Activated naive CD4-positive, alpha-beta T cell (primary cell): ENCODE measurements at places on chromosomes 12 and 14.
A peak's percentile ranks its signal among the peaks of the same experiment; 100 is the strongest.

DNA sequence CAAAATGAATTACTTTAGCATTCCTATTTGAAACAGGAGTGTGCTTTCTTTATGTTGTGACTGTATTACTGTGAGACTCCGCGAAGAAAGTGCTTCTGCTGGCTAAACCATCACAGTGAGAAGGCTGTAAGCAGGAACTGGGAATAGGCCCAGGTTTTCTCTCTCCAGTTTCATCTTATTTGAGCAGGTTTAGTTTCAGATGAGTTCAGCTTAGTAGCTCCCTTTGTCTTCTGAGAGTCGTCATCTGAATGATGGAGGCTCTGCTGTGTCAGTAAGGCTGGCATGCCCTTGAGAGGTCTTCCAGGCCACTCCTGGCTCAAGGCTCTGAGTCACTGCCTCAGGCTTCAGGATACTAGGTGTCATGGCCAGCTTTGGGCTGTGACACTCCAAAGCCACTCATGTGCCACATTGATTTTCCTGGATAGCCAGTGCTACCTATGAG, 205.6 kb upstream of the RGS6 start:
- DNase-seq: no peak

DNA sequence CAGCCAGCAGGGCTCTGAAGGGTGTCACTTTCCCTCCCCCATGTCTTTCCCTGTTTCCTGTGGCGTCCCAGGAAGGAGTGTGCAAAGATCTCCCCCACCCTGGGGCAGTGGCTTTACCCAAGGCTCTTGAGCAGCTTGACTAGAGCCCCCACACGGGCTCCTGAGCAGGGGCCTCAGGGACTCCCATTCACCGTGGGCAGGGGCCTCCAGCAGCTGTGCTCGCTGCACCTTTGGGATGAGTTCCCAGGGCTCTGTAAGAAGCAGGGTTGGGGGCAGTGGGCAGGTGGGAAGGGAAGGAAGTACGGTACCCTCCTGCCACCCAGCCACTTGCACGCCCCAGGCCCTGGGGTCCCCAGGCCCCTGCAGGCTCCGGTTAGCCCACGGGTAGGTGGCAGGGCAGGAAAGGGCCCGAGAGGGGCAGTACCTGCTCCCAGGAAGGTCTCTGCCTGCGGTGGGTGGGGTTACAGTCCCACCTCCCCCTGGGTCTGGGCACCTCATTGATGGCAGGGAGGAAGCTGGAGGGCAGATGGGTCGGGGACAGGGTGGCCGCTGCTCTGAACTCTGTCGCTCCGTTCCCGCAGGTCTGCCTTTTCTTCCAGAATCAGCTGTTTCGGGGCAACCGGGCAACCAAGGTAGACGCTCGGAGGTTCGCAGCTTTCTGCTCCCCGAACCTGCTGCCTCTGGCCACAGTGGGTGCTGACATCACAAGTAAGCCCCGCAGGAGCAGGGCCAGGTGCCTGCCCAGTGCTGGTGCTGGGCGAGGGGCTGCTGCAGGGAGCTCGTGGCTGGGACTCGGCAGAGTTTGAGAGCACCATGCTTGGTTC, 13.0 kb downstream of the ASPG start:
- DNase-seq: no peak

- no peak for DNase-seq
Observed at GRCh38 chr14:52175982-52176502, 91.5 kb upstream of the PTGDR start.

GRCh38 chr12:129841251-129841650, 62.6 kb downstream of the TMEM132D start:
- DNase-seq: no peak

DNA sequence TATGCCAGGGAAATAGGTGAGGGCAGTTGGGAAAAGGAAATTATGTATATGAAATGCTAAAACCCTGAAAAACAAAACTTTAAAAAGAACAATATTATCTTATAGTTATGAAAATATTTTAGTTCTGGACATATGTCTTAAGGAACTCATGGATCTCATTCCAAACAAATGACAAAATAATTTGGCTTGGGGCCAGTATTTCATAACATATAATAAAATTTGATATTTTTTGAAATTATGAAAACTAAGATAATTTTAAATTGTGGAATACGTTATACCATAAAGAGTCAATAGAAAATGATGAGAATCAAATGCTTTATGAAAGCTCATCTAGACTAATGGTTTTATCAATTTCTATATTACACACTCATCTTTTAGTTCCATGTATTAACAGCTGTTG, 173.8 kb upstream of the DCN start:
- DNase-seq: no peak

GRCh38 chr12:127781336-127781735, 485.6 kb upstream of the TMEM132C start:
- no peak for DNase-seq

GRCh38 chr14:81353691-81354323, 46.3 kb downstream of the STON2 start:
- DNase-seq: no peak

GRCh38 chr12:127025545-127025944, 1241.4 kb upstream of the TMEM132C start:
- DNase-seq: no peak

GRCh38 chr14:104105822-104106470, 20.4 kb downstream of the ASPG start:
- no peak for DNase-seq

GRCh38 chr12:52860102-52860823, 11.5 kb upstream of the KRT78 start:
- no peak for DNase-seq

DNA sequence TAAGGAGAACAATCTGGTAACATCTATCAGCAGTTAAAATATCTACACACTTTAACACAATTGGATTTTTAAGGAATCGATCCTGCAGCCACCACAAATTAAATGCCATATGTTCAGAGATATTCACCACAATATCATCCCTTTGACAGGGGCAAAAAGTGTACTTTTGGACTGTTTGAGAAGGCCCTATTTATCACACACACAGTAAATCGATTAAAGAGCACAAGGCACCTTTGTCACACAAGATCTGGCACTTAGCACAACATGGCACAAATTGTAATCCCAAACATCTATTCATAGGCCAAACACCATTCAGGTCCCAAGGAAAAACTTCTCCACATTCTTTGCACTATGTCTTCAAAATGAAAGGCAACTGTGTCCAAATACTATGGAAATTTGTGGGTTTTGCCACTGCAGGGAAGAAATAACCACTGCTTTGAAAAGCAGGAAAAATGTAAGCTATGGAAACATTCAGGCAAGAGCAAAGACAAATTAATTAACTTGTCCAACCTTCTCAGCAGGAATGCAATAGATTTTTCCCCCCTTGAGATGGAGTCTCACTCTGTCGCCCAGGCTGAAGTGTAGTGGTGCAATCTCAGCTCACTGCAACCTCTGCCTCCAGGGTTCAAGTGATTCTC, 282.5 kb upstream of the TMPO start:
- DNase-seq: no peak

DNA sequence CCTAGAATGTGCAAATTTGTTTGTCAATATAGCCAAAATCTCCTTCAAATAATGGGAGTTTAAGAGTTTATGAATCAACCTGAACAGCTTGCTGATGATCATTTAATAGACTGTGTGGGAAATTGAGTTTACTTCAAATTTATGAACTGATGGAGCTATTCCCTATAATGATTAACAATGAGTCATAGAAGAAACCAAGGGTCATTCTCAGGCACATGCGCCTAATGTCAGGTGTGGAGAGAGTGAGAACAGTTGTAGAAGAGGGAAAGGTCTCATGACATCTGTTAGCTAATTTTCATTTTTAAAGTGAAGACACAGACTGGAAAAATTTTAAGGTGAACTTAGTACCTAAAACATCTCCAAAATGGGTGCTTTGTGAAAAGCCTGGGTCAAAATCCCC, 191.8 kb downstream of the BMP4 start:
- no peak for DNase-seq

- peak; percentile 6 for DNase-seq
Observed at GRCh38 chr12:104877103-104877705, 80.9 kb downstream of the SLC41A2 start.

GRCh38 chr14:69319911-69320310, 60.0 kb downstream of the GALNT16 start:
- DNase-seq: no peak

DNA sequence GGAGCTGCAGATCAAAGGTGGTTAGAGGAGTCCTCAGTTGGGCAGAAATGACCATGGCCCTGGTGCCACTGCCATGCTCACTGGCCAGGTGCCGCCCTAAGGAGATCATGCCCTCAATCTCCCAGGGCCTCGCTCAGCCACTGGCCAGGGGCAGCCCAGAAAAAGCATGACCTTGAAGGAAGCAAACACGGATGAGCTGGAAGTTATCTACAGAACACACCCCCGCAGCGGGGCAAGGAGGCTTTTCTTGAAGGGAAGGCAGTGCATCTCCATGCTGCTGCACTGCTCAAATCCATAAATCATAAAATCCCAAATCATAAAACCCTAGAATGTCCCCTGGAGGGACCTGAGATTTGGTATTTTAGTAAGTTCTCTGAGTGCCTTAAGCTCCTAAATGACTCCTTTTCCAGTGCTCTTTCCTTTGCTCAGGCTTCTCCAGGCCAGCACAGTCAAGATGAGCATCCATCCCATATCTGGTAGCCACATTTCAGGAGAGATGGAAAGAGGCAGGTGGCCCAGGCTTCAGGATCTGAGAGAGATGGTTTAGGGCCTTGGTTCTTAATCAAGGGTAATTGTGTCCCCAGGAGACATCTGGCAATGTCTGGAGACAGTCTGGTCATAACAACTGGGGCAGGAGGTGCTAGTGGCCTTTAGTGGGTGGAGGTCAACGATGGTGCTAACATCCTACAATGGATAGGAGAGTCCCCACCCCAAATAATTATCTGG, 217.3 kb downstream of the RBM19 start:
- no peak for DNase-seq

DNA sequence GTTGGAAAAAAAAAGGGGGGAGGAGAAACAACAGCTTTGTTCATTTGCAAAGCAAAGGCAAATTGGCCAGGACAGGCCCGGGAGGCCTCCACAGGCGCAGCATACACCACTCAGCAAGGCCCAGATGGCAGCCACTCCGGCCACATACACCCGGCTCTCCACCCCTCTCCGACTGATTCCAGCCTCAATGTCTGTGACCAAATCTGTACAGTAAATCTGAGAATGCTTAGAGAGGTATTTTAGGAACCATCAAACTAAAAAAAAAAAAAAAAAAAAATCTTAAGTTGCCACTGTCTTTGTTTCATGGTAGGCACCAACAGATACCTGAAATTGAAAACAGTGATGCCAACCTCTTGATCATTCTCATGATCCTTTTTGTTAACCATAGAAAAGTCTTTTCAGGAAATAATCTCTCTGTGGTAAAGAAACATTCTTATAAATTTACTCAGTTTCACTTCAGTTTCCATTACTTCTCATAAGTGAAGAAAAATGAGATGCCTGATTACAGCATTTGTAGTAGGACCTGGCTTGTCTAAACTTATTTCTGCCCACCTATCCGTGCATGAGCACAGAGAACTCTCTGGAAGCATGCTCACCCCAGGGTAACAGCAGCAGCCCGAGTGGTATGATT, 20.2 kb downstream of the VPS37B start:
- no peak for DNase-seq

- DNase-seq: no peak
Observed at GRCh38 chr12:6322969-6323339, 12.5 kb downstream of the PLEKHG6 start.

DNA sequence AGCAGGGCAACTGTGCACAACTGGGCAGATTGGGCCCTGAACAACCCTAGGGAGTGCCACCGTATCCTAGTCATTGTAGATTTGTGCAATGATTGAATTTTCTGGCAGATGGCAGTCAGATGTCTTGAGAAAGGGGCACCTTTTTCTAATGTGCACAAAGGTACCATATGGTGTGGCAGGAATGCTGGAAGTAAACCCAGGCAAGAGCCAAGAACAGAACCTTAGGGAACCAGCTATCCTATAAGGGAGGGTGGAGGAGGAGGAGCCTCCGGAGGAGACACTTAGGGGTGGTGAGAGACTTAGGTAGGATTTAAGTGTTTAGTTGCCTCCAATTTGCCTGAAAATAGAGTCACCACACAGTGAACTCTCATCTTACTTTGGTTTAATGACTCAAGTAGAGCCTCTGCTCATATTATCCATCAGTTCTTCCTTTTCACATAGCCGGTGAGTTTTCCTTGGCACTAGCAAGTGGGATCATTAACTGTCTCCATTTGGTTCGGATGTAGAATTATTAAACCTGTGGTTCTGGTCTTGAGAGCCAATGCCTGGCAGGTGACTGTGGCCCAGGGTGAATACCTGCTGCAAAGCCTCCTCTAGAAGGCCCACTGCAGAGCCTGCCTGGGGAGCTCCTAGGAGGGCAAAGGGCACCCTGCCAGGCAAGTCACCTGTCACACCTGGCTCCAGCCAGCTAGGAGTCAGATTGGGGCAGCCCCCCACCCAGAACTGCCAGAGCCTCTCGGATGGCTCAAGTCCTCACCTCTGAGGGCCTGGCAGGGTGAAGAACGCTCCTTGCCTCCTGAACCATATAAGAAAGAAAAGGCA, 184.4 kb upstream of the HIF1A start:
- no peak for DNase-seq

DNA sequence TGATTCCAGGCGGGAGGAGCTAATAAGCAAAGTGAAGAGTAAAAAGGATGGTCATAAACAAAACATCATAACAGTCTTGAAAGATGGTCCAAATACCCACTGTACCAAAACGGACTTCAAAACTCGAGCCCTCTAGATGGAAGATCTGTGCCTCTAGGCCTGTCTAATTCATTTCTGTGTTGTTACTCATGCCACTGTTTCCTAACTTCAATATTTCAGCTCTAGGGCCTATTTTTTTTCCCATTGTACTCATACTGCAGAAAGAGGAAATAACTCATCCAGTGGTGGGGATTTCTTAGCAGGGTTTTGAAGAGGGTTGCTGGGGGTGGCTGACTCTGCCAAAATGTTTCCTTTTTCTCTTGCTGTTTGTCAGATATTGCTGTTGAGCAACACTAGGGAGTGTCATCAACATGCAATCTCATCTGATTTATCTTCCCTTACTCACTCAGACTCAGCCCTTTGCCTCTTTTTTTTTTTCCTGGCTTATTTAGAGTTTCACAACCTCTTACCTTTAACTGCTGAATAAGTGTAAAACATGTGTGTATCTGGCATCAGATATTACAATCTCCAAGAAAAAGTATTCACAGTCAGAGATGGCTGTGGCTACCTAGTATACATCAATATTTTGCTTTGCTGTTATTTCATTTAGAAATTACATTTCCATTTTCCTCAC, 189.6 kb downstream of the DUSP6 start:
- DNase-seq: no peak

- no peak for DNase-seq
Observed at GRCh38 chr12:52310622-52311284, 10.4 kb downstream of the KRT83 start.

GRCh38 chr14:52040598-52040997, 28.3 kb downstream of the NID2 start:
- DNase-seq: no peak

- DNase-seq: no peak
Observed at GRCh38 chr14:96956464-96957239, 159.5 kb downstream of the VRK1 start.
